ENCODE measurements at places on chromosomes 12 and 14.

- DNase-seq: no peak
Observed at GRCh38 chr12:113610698-113611097, 139.0 kb upstream of the LHX5 start.

DNA sequence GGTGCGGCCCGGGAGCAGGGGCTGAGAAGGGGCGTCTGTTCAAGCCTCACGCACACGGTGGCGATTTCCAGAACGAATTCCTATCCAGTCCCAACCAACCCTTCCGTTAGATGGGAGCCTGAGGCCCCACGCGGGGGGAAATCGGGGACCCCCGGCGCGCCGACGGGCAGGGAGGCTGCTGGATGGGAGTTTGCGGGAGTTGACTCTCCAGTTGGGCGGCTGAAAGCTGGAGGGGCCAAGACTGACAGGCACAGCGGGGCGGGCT lies 9.8 kb downstream of the EXOC3L4 start:
- no peak for DNase-seq

GRCh38 chr12:12539028-12539810 lies 23.4 kb downstream of the DUSP16 start:
- DNase-seq: no peak

DNA sequence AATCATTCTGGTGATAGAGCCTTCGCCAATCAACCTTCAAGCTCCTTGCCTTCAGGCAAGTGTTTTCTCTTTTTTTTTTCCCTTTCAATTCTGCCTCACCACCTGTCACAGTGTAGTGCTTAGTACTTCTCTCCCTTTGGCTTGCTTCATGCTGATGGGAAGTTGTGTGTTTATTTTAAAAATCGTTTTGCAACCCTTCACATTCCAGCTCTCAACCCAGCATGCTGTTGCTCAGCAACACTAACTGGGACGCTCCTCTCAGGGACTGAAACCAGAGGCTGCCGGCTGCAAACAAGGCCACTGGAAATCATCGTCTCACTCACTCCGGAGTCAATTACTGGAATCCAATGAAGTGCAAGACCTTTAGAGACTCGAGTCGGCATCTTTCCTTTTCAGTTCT lies 342.7 kb downstream of the PRKD1 start:
- no peak for DNase-seq

DNA sequence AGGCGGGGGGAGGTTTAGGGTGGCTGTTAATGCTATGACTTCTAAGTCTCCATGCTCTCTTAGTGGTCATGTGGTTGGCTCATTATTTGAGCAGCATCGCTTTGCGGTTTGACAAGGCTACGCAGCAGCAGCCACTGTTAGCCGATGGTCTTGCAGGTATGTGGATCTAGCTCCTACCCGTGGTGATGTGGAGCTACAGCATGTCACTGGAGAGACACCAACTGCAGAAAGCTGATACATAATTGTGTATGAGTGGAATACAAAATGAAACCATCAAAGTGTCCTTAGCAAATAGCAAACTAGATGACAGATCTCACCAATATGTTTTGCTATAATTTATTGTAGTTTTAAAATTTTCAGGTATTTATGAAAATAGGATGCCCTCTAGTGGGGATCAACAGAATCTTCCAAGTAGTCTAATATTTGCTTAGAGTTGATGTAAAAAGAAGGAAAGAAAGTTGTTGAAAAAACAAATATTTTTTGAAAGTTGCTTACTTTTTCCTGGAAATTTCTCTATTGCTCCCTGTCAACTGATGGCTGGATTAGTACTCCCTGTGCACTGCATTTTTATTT lies 94.9 kb downstream of the NAV3 start:
- no peak for DNase-seq

DNA sequence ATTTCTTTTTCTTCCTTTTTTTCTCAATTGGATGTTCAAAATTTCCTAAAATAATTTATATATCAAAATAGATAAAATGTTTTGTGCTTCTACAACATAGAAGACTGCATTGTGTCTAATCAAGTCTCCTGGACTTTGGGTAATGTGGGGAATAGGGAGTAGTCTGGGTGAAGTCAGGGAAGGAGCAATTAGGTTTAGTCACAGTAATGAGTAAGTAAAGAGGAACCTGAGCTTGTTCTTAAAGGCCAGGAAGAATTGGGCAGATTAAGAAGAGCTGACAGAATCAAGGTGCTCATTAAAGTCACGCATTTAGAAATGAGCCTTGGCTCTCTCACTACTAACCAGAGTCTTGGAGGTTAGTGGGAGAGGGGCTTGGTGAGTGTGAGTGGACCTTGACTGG lies 233.3 kb upstream of the SSTR1 start:
- no peak for DNase-seq

DNA sequence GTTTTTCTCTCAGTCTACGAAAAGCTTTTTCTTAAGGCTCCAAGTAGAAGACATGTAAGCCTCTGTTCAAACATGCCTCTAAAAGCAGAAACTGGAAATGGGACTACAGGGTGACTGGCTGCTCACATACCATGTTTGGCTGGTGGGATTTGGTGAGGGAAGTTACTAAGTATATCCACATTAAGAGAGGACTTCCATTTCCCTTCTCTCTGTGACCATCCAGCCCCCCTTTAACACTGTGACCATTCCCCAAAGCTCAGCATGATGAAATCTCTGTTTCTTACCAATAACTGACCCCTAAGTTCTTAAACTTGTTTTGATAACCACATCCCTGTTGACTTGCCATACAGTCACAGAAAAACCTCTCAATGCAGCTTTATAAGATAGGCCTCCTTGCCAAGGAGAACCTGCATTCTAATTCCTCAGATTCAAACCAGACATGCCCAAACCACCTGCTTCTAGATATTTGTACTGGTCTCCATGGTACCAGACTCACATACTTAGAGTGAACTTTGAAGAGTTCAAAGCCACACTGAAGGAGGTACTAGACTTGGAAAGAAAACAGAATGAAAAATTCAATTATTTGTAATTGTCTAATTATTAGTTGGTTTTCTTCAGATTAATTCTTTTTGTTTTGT lies 102.2 kb downstream of the VEZT start:
- no peak for DNase-seq

GRCh38 chr12:58301038-58301729 lies 359.8 kb downstream of the ATP23 start:
- no peak for DNase-seq

DNA sequence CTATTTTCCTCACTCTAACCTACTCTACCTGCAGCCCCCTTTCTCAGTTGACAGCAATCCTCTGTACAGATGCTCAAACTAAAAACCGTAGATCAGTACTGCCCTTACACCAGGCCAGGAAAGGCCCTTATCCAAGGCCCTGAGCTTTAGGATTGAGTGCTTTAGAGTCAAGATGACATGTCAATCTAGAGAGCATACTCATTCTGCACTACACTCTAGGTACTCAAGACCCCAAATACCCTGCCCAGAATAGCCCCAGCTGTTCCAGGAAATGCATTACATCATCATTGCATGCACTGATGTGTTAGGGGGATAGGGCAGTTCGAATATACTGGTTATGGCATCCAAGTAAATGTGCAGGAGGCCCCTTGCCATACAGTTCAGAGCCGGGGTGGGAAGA lies 3.5 kb upstream of the PHLDA1 start:
- DNase-seq: no peak

DNA sequence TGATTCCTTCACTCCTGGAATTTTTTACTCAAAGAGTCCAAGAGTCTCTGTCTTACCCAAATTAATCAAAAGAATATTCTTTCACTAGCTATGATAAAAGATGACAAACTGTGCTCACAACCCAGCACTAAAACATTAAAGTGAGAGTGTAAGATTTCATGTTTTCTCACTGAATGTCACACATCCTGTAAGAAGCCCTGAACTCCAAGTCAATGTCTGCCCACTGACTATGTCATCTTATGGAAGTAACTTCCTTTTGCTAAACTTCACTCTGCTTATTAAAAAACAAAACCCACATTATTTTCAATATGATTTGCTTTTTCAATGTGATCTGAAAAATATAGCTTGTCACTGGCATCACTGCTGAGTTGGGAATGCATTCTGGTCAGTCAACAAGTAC lies 15.6 kb downstream of the SPRING1 start:
- no peak for DNase-seq
